ENCODE measurements at places on chromosomes 2 and 18.

- H3K27ac ChIP-seq, result peak within 1 kb of the TSS; percentile 43
- H3K27me3 ChIP-seq, result no peaks in the 10 kb centered on the region
- DNase-seq, result peak; percentile 59
- H3K4me1 ChIP-seq, result peaks cover 58% of the 10 kb centered on the region
- H3K36me3 ChIP-seq, result peaks cover 41% of the 10 kb centered on the region
Observed at GRCh38 chr18:8705238-8705960, at the start of gene MTCL1. Gene MTCL1, plus strand, starts transcription at chr18:8705556. Its CDS starts 105 bp downstream, at chr18:8705661.

GRCh38 chr2:61952288-61952687 lies 46.8 kb downstream of the COMMD1 start:
- peaks cover 10% of the 10 kb centered on the region for H3K4me1 ChIP-seq
- H3K36me3 ChIP-seq, result peaks cover 3% of the 10 kb centered on the region
- no peak overlapping the region for H3K27ac ChIP-seq
- DNase-seq, result no peak

DNA sequence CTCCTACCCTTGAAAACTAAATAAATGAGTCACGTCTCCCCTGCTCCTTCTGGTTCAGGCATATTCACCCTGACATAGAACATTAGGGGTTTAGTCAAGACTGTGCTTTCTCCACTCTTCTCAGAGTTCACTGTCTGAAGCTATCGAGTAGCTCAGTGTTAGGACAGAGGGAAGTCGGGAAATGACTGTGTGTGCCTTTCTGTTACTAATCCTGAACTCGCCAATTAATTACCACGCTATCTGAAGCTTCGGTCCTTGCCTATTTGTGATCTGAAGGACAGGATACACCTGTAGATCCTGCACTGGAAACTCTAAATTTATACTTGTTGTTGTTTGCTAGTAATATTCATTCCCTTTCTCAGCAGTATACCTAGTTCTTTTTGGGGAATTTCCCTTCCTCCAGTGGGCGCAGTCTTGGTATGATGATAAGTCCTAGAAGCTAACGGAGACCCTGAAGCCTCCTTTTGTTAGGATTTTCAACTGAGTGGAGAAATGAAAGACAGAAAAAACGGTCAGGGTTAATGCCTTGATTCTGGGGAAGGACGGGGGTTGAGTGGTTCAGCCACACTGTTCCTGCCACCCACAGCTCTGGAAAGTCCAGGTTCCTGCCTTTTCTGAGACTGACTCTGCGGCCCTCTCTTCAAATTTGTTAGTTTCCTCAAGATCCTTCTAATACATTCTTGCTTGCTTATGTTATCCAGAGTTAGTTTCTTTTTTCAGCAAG lies 218.0 kb downstream of the DLGAP1 start:
- no peaks in the 10 kb centered on the region for H3K27me3 ChIP-seq
- no peak overlapping the region for H3K4me3 ChIP-seq
- no peak for DNase-seq
- no peaks in the 10 kb centered on the region for H3K4me1 ChIP-seq
- no peak overlapping the region for H3K27ac ChIP-seq

DNA sequence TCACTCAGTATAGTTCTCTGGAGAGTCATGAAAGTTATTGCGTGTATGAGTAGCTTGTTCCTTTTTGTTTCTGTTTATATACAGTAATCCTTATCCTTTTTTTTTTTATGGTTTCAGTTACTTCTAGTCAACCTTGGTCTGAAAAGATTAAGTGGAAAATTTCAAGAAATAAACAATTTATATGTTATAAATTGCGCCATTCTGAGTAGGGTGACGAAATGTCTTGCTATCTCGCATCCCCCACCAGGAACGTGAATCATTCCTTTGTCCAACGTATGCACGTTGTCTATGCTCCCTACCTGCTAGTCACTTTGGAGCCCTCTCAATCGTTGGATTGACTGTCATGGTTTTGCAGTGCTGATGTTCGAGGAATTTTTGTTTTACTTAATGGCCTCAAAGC lies 60.4 kb downstream of the FAM117B start:
- no peak for DNase-seq
- no peak overlapping the region for H3K4me3 ChIP-seq
- H3K27ac ChIP-seq, result no peak overlapping the region
- H3K27me3 ChIP-seq, result no peaks in the 10 kb centered on the region
- no peaks in the 10 kb centered on the region for H3K36me3 ChIP-seq
- no peaks in the 10 kb centered on the region for H3K4me1 ChIP-seq

- no peak overlapping the region for H3K4me3 ChIP-seq
- DNase-seq, result no peak
- H3K27ac ChIP-seq, result no peak overlapping the region
Observed at GRCh38 chr2:26854283-26854827, 6.4 kb downstream of the DPYSL5 start.

DNA sequence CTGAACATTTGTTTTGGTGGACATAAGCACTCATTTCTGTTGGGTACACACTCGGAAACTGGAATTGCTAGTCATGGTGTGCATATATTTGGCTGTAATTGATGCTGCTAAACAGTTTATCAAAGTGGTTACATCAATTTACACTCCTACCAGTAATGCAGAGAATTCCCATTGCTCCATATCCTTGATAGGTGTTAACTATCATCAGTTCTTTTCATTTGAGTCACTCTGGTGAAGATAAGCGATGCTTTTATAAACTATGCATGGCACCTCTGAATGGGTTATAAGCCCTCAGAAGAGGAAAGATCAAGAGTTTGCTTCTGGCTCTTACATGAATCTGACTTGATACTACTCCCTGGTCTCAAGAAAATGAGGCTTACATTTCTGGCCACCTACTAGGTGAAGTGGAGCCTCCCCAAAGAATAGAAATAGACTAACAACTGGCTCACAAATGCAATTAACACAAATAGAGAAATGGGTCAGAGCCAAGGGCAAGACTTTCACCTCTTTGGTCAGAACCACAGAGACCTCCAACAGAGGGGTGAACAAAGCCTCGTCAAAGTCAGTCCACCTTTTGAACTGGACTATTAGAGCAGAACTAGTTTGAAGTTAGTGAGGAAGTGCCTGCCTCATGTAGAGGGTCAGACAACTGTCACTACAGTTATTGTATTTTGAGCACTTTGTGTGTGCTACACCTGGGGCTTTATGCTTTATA lies 15.0 kb upstream of the STK17B start:
- H3K27ac ChIP-seq, result no peak overlapping the region
- no peaks in the 10 kb centered on the region for H3K36me3 ChIP-seq
- no peak for DNase-seq
- no peak overlapping the region for H3K4me3 ChIP-seq
- peaks cover 3% of the 10 kb centered on the region for H3K4me1 ChIP-seq
- no peaks in the 10 kb centered on the region for H3K27me3 ChIP-seq

- H3K27ac ChIP-seq, result no peak overlapping the region
- peaks cover 53% of the 10 kb centered on the region for H3K36me3 ChIP-seq
Observed at GRCh38 chr18:8828300-8828699, 122.9 kb downstream of the MTCL1 start.

GRCh38 chr2:230589497-230590015 lies 123.1 kb upstream of the CAB39 start:
- no peaks in the 10 kb centered on the region for H3K27me3 ChIP-seq
- no peak for DNase-seq
- H3K36me3 ChIP-seq, result no peaks in the 10 kb centered on the region
- no peak overlapping the region for H3K4me3 ChIP-seq

DNA sequence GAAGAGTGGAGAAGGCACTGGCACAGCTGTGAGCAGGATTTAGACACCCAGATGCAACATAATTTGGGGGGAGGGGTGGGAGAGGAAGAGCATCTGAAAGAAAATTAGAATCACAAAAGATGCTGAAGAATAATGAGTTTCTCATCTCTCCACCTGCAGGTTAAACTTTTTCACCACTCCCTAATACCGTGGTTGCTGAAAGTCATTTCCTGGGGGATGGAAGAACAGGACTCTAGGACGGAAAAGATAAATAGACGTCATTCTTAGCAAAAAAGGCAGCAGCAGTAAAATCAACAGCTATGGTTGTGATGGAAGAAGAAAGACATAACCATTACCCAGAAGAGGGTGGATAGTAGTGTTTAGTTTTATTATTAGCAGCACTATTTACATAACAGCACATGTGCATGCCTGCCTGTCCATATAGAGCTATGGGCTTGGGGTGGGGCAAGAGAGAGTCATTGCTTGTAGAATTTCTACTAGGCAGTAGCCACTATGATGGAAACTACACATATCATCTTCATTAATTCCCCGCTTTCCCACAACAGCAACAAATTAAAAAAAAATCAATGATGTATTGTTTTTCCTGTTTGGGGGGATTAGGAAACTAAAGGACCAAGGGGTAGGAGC lies 212.2 kb downstream of the TRIB2 start:
- peak; percentile 19 for DNase-seq
- H3K27me3 ChIP-seq, result no peaks in the 10 kb centered on the region
- no peak overlapping the region for H3K27ac ChIP-seq

- H3K27ac ChIP-seq, result no peak overlapping the region
- H3K36me3 ChIP-seq, result no peaks in the 10 kb centered on the region
- no peaks in the 10 kb centered on the region for H3K27me3 ChIP-seq
- no peak for DNase-seq
- no peaks in the 10 kb centered on the region for H3K4me1 ChIP-seq
Observed at GRCh38 chr2:235535423-235536130, 41.7 kb downstream of the AGAP1 start.

GRCh38 chr2:165820296-165820695 lies 26.2 kb upstream of the GALNT3 start:
- H3K27ac ChIP-seq, result no peak overlapping the region
- no peaks in the 10 kb centered on the region for H3K27me3 ChIP-seq
- no peak for DNase-seq
- no peak overlapping the region for H3K4me3 ChIP-seq
- H3K4me1 ChIP-seq, result no peaks in the 10 kb centered on the region

- H3K27me3 ChIP-seq, result 0 out of 2 replicates have a peak, but pooled peaks cover 6% of the 10 kb centered on the region
- no peaks in the 10 kb centered on the region for H3K4me1 ChIP-seq
- H3K27ac ChIP-seq, result no peak overlapping the region
- H3K36me3 ChIP-seq, result no peaks in the 10 kb centered on the region
Observed at GRCh38 chr2:66322506-66323260, 112.2 kb upstream of the MEIS1 start.

DNA sequence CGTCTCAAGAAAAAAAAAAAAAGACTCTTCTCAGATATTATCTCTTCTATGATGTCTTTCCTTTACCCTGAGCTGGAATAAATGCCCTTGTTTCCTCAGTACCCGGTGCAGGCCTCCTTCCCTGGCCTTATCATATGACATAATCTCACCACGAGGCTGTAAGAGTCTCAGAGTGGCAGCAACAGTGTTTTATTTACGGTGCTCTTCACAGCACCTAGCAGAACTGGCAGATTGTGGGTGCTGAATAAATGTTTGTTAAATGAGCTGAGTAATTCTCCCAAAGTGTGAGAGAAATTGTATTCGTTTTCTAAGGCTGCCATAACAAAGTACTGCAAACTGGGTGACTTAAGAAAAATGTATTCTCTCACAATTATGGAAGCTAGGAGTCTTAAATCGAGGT lies 82.8 kb upstream of the CD28 start:
- H3K4me1 ChIP-seq, result peaks cover 11% of the 10 kb centered on the region
- no peak overlapping the region for H3K27ac ChIP-seq
- DNase-seq, result no peak
- H3K36me3 ChIP-seq, result no peaks in the 10 kb centered on the region
- no peak overlapping the region for H3K4me3 ChIP-seq
- H3K27me3 ChIP-seq, result no peaks in the 10 kb centered on the region

GRCh38 chr18:75010689-75011088 lies 198.2 kb downstream of the PTGR3 start:
- no peaks in the 10 kb centered on the region for H3K4me1 ChIP-seq
- no peaks in the 10 kb centered on the region for H3K27me3 ChIP-seq
- no peak overlapping the region for H3K27ac ChIP-seq
- no peak for DNase-seq
- no peaks in the 10 kb centered on the region for H3K36me3 ChIP-seq

GRCh38 chr18:56559044-56559443 lies 79.3 kb downstream of the TXNL1 start:
- no peak overlapping the region for H3K27ac ChIP-seq
- H3K4me1 ChIP-seq, result no peaks in the 10 kb centered on the region
- no peak overlapping the region for H3K4me3 ChIP-seq
- H3K36me3 ChIP-seq, result no peaks in the 10 kb centered on the region
- no peaks in the 10 kb centered on the region for H3K27me3 ChIP-seq

DNA sequence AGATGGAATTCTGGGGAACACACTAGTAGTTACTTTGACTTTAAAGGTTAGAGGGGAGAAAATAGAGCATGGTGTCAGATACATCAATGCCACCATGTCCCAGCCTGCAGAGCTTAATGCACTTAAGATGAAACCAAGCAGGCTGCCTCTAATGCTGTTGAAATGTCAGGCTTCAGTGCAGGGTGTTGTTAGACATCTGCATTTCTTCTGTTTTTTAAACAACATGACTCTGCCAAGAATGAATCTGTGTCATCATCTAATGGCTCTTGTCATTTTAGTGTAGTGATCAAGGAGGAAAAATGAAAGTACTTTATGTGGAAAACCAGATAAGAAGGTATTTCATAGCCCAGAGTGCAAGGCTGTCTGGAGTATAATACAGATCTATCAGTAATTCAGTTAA lies 29.9 kb downstream of the LYPD1 start:
- DNase-seq, result no peak
- peaks cover 29% of the 10 kb centered on the region for H3K4me1 ChIP-seq
- no peaks in the 10 kb centered on the region for H3K27me3 ChIP-seq
- H3K36me3 ChIP-seq, result peaks cover 38% of the 10 kb centered on the region
- no peak overlapping the region for H3K27ac ChIP-seq

DNA sequence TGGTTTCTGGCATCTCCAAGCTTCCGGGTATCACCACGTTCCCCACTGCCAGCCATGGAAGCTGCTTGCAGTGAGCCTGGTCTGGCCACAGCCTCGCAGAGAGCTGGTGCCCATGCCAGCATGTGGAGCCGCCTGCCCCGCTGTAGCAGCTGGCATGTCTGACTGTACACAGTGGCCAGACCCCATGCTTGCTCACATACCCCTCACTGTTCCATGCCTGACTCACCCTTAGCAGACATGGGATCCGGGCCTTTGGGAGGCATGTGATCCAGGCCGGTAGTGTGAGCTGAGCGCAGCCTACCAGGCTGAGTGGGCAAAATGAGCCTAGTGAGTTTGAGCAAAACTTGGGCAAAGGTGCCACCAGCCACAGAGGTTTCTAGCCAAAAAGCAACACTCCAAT lies 18.8 kb upstream of the RPRD1A start:
- H3K27ac ChIP-seq, result no peak overlapping the region
- H3K27me3 ChIP-seq, result no peaks in the 10 kb centered on the region
- no peak overlapping the region for H3K4me3 ChIP-seq
- no peaks in the 10 kb centered on the region for H3K4me1 ChIP-seq
- H3K36me3 ChIP-seq, result no peaks in the 10 kb centered on the region

GRCh38 chr2:84474176-84474575 lies 15.1 kb upstream of the SUCLG1 start:
- no peak overlapping the region for H3K27ac ChIP-seq
- no peak for DNase-seq
- no peaks in the 10 kb centered on the region for H3K27me3 ChIP-seq
- no peaks in the 10 kb centered on the region for H3K4me1 ChIP-seq

DNA sequence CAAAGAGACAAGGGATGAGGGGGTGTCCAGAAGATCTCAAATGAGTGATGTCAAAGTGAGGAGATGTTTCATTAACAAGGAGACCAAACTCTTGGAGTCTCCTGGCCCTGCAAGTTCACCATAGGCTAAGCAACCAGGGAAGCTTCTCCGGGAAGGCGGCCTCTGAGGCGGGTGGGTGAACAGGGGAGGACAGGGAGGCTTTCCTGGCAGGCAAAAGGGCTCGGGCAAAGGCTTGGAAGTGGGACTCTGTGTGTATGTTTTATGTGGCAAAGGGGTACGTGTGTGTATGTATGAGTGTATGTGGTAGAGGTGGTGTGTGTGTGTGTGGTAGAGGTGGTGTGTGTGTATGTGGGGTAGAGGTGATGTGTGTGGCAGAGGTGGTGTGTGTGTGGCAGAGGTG lies 163.9 kb downstream of the DYSF start:
- no peaks in the 10 kb centered on the region for H3K4me1 ChIP-seq
- no peak overlapping the region for H3K4me3 ChIP-seq
- no peak overlapping the region for H3K27ac ChIP-seq
- peaks cover 4% of the 10 kb centered on the region for H3K36me3 ChIP-seq
- no peaks in the 10 kb centered on the region for H3K27me3 ChIP-seq
- peak; percentile 37 for DNase-seq

All from SJSA1 (cell line).